ENCODE measurements at places on chromosomes 7 and 10.

DNA sequence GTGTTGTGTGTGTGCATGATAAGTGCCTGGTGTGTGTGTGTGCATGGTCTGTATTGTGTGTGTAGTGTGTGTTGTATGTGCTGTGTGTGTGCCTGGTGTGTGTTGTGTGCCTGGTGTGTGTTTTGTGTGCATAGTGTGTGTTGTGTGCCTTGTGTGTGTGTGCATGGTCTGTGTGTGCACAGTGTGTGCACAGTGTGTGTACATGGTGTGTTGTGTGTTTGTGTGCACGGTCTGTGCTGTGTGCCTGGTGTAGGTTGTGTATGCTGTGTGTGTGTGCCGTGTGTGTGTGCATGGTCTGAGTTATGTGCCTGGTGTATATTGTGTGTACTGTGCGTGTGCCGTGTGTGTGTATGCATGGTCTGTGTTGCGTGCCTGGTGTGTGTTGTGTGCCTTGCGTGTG, 403.0 kb upstream of the RNF32 start:
- no peak for DNase-seq

DNA sequence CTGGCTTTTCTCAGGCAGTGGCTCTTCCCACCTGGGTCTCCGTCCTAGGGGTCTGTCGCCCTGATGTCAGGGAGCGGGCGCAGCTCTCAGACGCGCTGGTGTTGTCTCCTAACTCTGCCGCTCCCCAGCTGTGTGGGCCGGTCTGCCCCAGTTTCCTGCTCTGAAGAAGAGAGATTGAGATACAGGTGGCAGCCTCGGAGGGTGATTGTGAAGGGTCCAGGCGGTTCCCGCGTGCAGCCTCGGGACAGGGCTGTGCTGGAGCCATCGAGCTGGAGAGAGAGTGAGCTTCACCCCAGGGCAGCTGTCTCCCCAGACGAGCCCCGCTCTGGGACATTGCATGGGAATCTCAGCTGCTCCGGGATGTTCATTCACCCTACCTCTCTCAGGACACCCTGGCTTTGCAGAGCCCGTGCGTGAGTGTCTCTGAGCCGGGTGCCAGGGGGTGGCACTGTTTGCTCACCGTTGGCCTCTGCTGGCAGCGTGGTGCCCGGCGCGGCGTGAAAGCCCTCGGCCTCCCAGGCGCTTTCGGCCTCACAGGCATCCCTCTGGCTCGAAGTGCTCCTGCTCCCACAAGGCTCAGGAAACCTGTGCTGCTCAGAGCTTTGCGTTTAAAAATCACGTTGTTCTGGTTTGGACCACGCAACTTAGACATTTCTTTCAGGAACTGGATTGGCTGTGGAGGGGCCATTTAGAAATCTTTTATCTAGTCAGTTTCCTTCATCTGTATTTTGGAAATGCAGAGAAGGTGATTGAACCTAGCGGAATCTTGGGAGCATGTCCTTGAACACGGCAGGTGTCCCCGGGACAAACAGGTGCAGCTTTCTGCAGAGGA, 33.8 kb upstream of the ZFAND2A start:
- DNase-seq: no peak

DNA sequence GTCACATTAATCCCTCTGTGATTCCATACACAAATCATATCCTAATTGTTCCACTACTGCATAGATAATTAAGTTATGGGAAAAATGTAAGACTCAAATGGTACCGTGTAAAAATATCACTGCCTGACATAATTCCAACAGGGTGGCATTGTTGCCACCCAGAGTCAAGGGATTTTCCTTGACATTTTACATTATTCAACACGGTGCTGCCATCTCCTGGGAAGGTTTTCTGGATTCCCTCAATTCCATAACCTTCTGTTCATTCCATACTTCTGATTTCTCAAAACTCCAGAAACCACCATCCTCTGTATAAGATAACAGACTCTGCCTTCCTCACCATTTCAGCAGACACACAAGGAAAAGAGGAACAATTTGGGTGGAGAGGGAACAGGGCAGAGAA, 495.9 kb downstream of the XPNPEP1 start:
- DNase-seq: no peak

- DNase-seq: no peak
Measured at GRCh38 chr10:133186416-133187090, 26.5 kb downstream of the KNDC1 start.

- DNase-seq: no peak
Measured at GRCh38 chr10:5827841-5828240, 14.6 kb upstream of the GDI2 start.

GRCh38 chr10:62426086-62426485, 51.9 kb downstream of the ZNF365 start:
- no peak for DNase-seq

- no peak for DNase-seq
Measured at GRCh38 chr7:116577320-116577871, 52.6 kb downstream of the CAV1 start.

- DNase-seq: no peak
Measured at GRCh38 chr10:43863859-43864591, 215.3 kb upstream of the ZNF32 start.

Data from neuronal stem cell (in vitro differentiated cells).